ENCODE measurements at places on chromosomes 5 and 9. TPM values are rescaled to one million over a fixed set of nuclear protein-coding genes. Genes with fewer than 3 reads are reported as not detected.

Gene SERINC5
- total RNA-seq = 126 TPM

Gene CDH12
- total RNA-seq = not detected

Gene CSF2
- not detected for total RNA-seq

Gene NUTM2F
- total RNA-seq = 0.22 TPM

Gene MSX2
- 0.93 TPM for total RNA-seq

DNA sequence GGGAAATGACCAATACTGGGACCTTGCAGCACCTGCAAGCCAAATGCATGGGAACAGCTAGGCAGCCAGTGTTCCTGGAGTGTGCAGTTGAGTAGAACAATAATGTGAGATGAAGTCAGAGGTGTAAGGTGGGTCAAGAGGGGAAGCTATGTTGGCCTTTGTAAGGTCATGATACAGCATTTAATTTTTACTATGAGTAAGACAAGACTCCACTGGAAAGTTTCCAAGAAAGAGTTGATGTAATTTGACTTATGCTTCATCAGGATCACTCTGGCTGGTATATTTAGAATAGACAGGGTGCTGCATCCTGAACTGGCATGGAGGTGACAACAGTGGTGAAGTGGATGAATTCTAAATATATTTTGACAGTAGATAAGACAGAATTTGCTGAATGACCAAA is 744.8 kb downstream of the KCTD16 start:
- DNase-seq = no peak
- no peak overlapping the region for H3K4me3 ChIP-seq
- no peaks in the 10 kb centered on the region for H3K36me3 ChIP-seq

GRCh38 chr9:112115970-112116753 is 58.9 kb downstream of the SUSD1 start:
- H3K27ac ChIP-seq = no peak overlapping the region
- H3K4me3 ChIP-seq = no peak overlapping the region
- peaks cover 27% of the 10 kb centered on the region for H3K4me1 ChIP-seq
- no peaks in the 10 kb centered on the region for H3K27me3 ChIP-seq

GRCh38 chr9:134037641-134038040 is 12.4 kb downstream of the BRD3OS start:
- H3K27ac ChIP-seq = no peak overlapping the region
- DNase-seq = no peak
- H3K4me1 ChIP-seq = no peaks in the 10 kb centered on the region
- no peaks in the 10 kb centered on the region for H3K27me3 ChIP-seq
- H3K4me3 ChIP-seq = no peak overlapping the region
- H3K36me3 ChIP-seq = peaks cover 10% of the 10 kb centered on the region

- H3K36me3 ChIP-seq = no peaks in the 10 kb centered on the region
- H3K27me3 ChIP-seq = no peaks in the 10 kb centered on the region
- no peak overlapping the region for H3K4me3 ChIP-seq
- DNase-seq = peak; percentile 32
These were observed 631.5 kb upstream of the ST8SIA4 start for GRCh38 chr5:101534491-101535110.

GRCh38 chr5:160360310-160360709 is 10.1 kb downstream of the C1QTNF2 start:
- H3K27ac ChIP-seq = no peak overlapping the region
- H3K36me3 ChIP-seq = no peaks in the 10 kb centered on the region
- no peak overlapping the region for H3K4me3 ChIP-seq
- peaks cover 19% of the 10 kb centered on the region for H3K4me1 ChIP-seq
- H3K27me3 ChIP-seq = no peaks in the 10 kb centered on the region

GRCh38 chr5:36661456-36662220 is 55.2 kb downstream of the SLC1A3 start:
- no peak for DNase-seq
- no peak overlapping the region for H3K27ac ChIP-seq
- H3K4me1 ChIP-seq = peaks cover 8% of the 10 kb centered on the region
- no peaks in the 10 kb centered on the region for H3K27me3 ChIP-seq
- no peaks in the 10 kb centered on the region for H3K36me3 ChIP-seq

- H3K4me3 ChIP-seq = no peak overlapping the region
- DNase-seq = no peak
- no peak overlapping the region for H3K27ac ChIP-seq
These were observed 29.3 kb downstream of the MARVELD2 start for GRCh38 chr5:69444127-69444754.

- H3K4me3 ChIP-seq = no peak overlapping the region
- H3K4me1 ChIP-seq = peaks cover 1% of the 10 kb centered on the region
- H3K36me3 ChIP-seq = peaks cover 15% of the 10 kb centered on the region
These were observed 189.7 kb downstream of the PSAT1 start for GRCh38 chr9:78486661-78487060.

- no peak for DNase-seq
- no peak overlapping the region for H3K4me3 ChIP-seq
- no peaks in the 10 kb centered on the region for H3K36me3 ChIP-seq
- H3K4me1 ChIP-seq = peaks cover 31% of the 10 kb centered on the region
- H3K27ac ChIP-seq = no peak overlapping the region
These were observed 198.7 kb downstream of the SEMA6A start for GRCh38 chr5:116375926-116376325.

GRCh38 chr9:426264-426663 is 211.6 kb downstream of the DOCK8 start:
- no peaks in the 10 kb centered on the region for H3K4me1 ChIP-seq
- no peak overlapping the region for H3K27ac ChIP-seq
- no peak for DNase-seq
- H3K4me3 ChIP-seq = no peak overlapping the region
- no peaks in the 10 kb centered on the region for H3K27me3 ChIP-seq

- H3K36me3 ChIP-seq = no peaks in the 10 kb centered on the region
- no peak for DNase-seq
- no peak overlapping the region for H3K27ac ChIP-seq
- H3K4me3 ChIP-seq = no peak overlapping the region
These were observed 303.0 kb downstream of the MSX2 start for GRCh38 chr5:175027390-175027789.

DNA sequence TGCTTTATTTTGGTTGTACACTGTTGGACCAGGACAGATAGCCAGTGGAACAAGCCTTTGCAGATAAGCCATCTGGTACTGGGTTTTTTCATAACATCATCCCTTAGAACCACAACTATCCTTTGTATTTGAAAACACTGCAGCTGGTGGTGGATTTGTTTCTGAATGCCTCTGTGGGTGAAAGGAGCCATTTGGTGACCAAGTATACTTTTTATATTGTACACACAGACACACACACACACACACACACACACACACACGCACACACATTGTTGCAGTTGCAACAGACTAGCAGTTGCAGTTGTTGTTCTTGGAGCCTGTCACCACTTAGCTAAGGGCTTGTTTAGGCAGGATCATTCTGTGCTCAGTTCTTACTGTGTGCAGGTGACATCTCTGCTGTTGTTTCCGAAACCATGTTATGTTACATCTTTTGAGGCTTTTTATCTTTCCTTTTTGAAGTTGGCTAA is 22.9 kb upstream of the CAVIN4 start:
- H3K4me3 ChIP-seq = no peak overlapping the region
- no peak overlapping the region for H3K27ac ChIP-seq
- no peaks in the 10 kb centered on the region for H3K4me1 ChIP-seq
- no peak for DNase-seq
- H3K36me3 ChIP-seq = peaks cover 37% of the 10 kb centered on the region

Measured in neural progenitor cell (in vitro differentiated cells).